ENCODE measurements at places on chromosomes 13 and 19. TPM values are rescaled to one million over a fixed set of nuclear protein-coding genes. Genes with fewer than 3 reads are reported as not detected.

GRCh38 chr13:103006641-103007426 is 59.4 kb downstream of the SLC10A2 start:
- no peak for DNase-seq

C19orf81 gene
- not detected for total RNA-seq

CKM gene
- not detected for total RNA-seq

GRCh38 chr19:13812544-13812943 is 17.3 kb downstream of the ZSWIM4 start:
- DNase-seq = no peak

LCP1 gene
- total RNA-seq = 43.4 TPM

DNA sequence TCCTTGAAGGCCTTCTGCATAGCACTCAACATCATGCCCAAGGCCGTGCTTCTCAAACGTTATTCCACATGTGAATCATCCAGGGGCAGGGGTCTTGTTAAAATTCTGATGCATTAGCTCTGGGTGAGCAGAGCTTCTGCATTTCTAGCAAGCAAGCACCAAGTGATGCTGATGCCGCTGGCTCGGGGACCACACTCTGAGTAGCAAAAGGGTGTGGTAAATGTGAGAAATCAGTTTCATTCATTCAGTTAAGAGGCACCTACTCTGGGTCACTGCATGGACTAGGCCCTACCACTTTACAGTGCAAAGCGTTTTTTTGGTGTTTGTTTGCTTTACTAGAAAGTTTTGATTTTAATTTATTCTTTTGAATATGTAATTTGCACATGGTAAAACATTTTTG is 7.2 kb downstream of the KRTDAP start:
- DNase-seq = no peak

GRCh38 chr19:33794683-33795369 is 1.8 kb upstream of the KCTD15 start:
- no peak for DNase-seq

GRCh38 chr19:7492558-7492957 is 3.7 kb upstream of the PEX11G start:
- no peak for DNase-seq

EFNB2 gene
- 12.9 TPM for total RNA-seq

DNA sequence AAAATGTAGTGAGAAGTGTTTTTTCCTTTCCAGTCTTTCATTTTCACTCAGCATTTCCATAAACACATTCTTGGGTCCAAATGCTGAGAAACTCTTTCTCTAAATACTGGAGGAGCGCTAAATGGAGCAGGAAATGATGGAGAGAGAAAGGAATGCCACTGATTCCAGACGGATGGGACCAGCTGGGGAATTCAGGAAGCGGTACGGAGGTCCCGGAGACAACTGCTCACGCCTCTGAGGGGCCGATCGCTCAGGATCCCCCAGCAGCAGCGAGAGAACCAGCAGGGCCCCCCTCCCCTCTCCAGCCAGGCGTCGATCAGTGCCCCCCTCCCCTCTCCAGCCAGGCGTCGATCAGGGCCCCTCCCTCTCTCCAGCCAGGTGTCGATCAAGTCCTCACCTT is 13.2 kb downstream of the RASA3 start:
- no peak for DNase-seq

FAM83E gene
- total RNA-seq = 143 TPM

- DNase-seq = no peak
Measured at GRCh38 chr19:38942471-38943181, 11.9 kb downstream of the MRPS12 start.

- DNase-seq = no peak
Measured at GRCh38 chr13:75071395-75071794, 410.6 kb downstream of the TBC1D4 start.

DNA sequence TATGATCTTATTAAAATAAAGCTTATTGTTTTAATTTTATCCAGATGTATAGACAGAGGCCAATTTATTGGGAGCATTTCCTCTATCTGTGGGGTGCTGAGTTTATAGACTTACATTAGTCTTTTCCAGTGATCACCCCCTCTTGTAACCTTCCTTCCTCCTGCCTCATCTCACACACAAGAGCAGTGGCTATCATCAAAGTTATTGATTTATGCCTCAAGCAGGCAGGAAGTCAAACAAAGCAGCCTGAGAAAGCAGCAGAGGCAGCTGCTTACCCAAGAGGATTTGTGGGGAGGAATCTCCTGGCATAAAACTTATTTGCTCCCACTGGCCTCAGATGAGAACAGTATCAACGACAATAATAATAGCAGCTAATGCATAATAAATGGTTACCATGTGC is 26.3 kb upstream of the DCLK1 start:
- DNase-seq = no peak

CEBPA gene
- total RNA-seq = 22.2 TPM

- DNase-seq = no peak
Measured at GRCh38 chr19:38089440-38089839, 134.6 kb downstream of the DPF1 start.

GRCh38 chr19:8457827-8458226 is 13.1 kb downstream of the HNRNPM start:
- no peak for DNase-seq

DNA sequence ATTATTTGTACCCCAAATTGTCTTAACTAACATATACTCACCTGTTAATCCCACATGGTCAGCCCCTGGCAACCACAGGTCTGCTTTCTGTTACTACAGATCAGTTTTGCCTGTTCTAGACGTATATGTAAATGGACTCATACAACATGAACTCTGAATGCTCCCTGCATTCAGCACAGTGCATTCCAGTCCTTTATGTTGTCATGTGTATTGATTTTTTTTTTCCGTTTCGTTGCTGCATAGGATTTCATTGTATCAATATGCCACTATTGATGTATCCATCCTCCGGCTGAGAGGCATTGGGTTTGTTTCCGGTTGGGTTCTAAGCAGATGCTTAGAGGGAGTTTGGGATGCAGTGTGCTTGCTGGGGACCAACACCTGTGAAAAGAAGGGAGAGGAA is 36.1 kb upstream of the TNFRSF19 start:
- DNase-seq = no peak

ZNF534 gene
- total RNA-seq = not detected

DNA sequence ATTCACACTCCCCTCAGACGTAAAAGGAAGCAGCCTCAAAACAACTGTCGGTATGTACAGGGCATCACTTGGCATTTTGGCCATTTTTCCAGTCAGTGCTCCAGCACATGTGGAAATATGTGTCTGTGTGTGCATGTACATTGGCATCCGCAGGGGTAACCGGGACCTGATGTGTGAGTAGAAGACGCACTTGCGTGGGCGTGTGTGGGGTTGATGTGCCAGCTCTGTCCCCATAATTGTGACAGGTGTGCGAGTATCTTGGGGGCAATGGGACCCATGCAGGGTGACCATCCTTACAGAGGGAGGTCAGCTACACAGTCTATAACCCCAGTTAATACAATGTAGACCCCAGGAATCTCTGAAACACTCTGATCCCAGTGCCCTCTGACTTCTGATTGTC is 7.3 kb upstream of the ZNF331 start:
- no peak for DNase-seq

DNA sequence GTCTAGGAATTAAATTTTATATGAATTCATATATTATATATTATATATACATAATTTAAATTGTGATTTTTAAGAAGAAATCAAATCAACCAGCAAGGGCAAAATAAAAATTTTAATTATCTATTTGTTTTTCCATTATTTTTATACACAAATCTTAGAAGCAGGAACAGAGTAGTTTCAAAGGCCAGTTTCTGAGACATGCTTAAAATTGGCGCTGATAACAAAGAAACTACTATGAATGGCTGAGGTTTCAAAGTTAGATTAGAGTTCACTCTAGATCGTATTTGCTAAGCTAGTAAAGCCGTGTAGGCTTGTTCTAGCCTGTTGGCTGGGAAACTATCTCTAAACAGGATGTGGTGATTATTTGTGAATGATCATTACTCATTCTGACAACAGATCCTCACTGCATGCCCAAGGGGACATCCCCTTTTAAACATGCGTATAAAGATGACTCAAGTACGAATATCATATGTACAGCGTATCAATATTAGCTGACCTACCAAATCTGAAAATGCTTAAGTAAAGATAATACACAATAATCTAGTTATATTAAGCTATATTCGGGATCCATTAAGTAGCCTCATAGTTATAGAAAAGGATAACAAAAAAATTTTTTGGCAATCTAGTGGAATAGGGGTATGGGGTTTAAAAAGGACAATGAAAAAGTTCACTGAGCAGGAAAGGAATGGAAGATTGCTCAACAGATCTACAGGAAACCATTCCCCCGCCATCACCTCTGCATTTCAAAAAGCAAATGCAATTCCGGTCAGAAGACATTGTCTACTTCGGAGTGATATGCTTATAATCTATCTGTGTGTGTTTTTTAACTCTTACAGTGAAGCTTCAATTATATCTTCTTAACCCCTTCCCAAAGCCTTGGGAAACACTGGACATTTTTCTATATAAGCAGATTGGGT is 150.1 kb downstream of the SHISA2 start:
- DNase-seq = no peak

GRCh38 chr19:1256646-1257474 is 8.5 kb downstream of the MIDN start:
- no peak for DNase-seq

GRCh38 chr13:50437252-50437651 is 406.2 kb downstream of the DLEU7 start:
- DNase-seq = no peak

MISP gene
- total RNA-seq = 79.4 TPM

Measured in mucosa of gallbladder (tissue), 1 donor.